ENCODE measurements at places on chromosomes 5 and 9.
A peak's percentile ranks its signal among the peaks of the same experiment; 100 is the strongest.

- DNase-seq = no peak
Observed at GRCh38 chr9:5801739-5802113, 31.2 kb downstream of the ERMP1 start.

- peak; percentile 58 for DNase-seq
Observed at GRCh38 chr5:160021831-160022446, 13.0 kb downstream of the TTC1 start.

GRCh38 chr5:174542471-174542870 lies 181.9 kb upstream of the MSX2 start:
- DNase-seq = no peak

- DNase-seq = peak; percentile 32
Observed at GRCh38 chr5:129906177-129906887, 2.1 kb downstream of the CHSY3 start.

DNA sequence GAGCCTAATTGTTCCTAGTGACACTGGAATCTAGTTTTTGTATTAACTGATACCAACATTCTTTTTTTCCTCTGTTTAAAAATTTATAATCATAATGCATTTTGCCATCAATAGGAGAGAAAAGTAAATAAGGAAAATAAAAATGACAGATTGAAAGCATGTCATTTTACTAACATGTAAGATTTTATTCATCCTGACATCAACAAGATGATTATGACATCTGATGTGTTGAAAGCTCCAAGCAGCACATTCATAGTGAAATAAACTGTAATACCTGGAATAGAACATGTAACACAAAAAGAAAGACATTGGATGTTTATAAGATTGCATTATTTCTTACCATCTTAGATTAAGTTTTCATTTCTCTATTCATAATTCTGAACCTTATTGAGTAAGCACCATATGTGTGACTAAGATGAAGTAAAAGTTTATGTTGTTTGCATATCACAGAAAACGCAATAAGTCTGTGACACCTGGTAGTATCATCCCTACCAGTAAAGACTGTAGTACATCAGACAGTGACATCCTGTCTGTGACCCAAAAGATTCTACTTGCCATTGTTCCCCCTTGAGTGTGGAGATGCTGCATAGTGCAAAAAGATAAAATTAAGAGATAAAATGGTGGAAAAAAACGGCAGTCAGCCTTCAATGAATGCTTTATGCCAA lies 225.6 kb downstream of the PCSK5 start:
- no peak for DNase-seq

GRCh38 chr5:6185574-6185973 lies 192.8 kb downstream of the MED10 start:
- DNase-seq = no peak

- DNase-seq = peak; percentile 67
Observed at GRCh38 chr5:35230038-35230611, at the start of gene PRLR. PRLR (minus strand) TSS chr5:35230487; CDS start chr5:35089620, 140,867 bp downstream.

DNA sequence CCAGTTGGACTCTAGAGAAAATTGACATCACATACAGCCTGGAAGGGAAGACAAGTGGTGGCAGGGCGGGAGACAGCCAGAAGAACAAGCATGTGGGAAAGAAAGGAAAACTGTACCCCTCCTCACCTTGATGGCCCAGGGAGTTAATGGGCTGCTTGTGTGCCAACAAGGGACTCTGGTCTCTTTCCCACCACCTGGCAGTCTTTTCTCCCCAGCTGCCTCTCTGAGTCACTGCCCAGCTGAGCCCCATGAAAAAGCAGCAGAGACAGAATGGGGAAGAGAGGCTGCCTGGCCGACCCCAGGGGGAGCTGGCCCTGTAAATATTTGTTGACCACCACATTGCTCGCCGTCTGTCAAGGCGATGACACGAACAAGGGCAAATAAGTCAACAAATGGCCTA lies 359.4 kb downstream of the ENC1 start:
- DNase-seq = no peak

GRCh38 chr9:22097707-22098106 lies 88.6 kb upstream of the CDKN2B start:
- DNase-seq = no peak

- DNase-seq = no peak
Observed at GRCh38 chr5:151431666-151432065, 15.7 kb upstream of the SLC36A1 start.

DNA sequence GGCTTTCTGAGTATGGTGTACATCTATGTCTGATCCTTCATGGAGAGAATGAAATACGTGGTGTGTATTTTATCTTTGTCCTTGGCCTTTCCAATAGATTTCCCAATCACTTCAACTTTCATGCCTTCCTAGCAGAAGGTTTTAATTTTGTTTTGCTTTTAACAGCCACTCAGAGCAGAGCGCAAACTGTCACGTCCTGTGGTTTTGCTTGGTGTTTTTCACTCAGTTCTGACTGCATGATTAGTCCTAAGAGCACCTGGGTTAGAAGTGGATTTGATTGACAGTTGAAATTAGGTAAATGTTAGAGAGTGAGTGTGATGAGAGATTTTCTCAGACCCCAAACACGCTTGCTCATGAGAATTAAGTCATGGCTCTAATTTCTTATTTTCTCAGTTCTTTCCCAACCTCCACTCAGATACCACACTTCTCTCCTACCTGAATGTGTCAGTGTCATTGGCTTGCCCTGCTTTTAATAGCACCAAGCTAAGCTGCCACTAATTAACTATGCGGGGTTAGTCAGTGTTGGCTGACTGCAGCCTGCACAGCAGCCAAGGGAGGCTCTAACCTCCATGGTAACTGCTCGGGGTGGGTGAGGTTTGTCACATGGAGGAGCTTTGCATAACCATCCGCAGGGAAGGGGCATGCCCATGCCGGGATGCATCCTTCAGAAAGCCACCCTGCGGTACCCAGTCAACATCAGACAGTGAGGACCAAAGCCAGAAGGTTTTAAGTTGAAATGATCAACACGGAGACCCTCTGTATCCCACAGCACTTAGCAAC lies 173.4 kb downstream of the NR3C1 start:
- peak; percentile 39 for DNase-seq

DNA sequence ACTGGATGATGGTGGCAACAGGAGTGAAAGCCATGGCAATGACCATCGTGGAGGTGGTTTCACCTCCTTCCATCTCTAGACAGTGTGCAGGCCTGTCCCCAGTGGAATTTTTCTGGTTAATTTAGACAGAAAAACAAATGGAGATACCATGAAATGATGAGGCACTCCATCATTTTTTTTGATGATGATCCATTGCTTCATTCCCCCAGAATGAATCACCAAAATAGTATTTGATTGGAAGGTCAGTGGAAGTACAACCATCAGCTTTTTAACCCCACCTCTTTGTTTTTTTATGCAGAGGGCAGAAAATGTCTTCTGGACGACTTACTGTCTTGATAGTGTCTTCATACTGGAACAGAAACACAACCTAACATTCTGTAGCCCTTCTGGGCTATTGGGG lies 42.6 kb upstream of the ADRA1B start:
- DNase-seq = no peak

DNA sequence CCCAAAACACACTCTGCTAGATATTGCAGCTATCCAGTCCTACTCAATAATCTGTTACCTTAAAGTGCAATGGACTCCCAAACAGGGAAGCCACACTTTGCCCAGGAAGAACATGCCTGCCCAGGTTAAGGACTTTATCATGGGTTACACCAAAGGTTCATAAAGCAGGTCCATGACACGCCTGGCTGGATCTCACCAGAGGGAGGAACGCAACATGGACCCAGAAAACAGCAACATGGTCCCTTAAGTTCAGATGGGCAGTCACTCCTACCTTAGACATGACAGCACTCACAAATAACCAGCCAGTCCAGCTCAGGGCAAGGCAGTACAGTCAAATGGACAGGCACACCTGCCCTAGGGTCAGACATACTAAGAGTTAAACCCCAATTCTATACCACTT lies 3.8 kb downstream of the P4HA2 start:
- DNase-seq = no peak

GRCh38 chr9:107639426-107639825 lies 149.9 kb upstream of the KLF4 start:
- DNase-seq = no peak

DNA sequence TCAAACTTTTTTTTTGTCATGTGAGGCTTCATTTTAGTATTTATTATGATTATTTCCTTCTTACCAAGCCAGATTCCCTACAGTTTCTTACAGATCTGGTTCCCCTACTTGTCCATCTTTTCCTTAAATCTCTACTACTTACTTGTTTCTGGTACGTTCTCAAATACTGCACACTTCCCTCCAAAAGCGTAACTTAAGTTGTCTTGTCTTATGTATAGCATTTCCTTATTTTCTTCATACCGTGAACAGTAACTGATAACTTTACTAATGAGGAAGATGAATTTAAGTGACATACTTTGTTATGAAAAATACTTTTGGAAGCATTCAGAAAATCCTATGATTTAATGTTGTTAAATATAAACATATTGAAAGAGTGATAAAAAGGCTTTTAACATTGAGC lies 67.3 kb downstream of the PARP8 start:
- DNase-seq = no peak

GRCh38 chr5:58248221-58248620 lies 211.7 kb downstream of the PLK2 start:
- DNase-seq = no peak

- DNase-seq = peak; percentile 7
Observed at GRCh38 chr5:96048763-96049162, 87.1 kb upstream of the ELL2 start.

- no peak for DNase-seq
Observed at GRCh38 chr5:138603249-138603920, 28.2 kb upstream of the HSPA9 start.

- no peak for DNase-seq
Observed at GRCh38 chr5:32153723-32154122, 20.4 kb downstream of the GOLPH3 start.

- DNase-seq = no peak
Observed at GRCh38 chr9:85064811-85065371, 395.4 kb downstream of the NTRK2 start.

- DNase-seq = peak; percentile 95
Observed at GRCh38 chr5:160188141-160189015, 40.9 kb upstream of the FABP6 start.

- DNase-seq = peak; percentile 8
Observed at GRCh38 chr5:147290261-147290660, 55.4 kb downstream of the STK32A start.

DNA sequence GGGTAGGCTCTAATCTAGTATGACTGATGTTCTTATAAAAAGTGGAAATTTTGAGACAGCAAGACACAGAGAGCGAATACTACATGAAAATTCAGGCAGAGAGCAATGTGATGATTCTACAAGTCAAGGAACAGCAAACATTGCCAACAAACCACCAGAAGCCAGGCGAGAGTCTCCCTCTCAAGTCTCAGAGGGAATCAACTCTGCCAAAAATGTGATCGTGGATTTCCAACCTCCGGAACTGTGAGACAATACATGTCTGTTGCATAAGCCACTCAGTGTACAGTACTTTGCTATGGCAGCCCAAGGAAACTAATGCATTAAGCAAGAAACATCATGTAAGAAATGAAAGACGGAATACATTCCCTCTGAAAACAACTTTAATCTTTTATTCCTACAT lies 52.1 kb upstream of the CCNG1 start:
- DNase-seq = no peak

- DNase-seq = no peak
Observed at GRCh38 chr5:125033602-125034001, 287.2 kb upstream of the ZNF608 start.

DNA sequence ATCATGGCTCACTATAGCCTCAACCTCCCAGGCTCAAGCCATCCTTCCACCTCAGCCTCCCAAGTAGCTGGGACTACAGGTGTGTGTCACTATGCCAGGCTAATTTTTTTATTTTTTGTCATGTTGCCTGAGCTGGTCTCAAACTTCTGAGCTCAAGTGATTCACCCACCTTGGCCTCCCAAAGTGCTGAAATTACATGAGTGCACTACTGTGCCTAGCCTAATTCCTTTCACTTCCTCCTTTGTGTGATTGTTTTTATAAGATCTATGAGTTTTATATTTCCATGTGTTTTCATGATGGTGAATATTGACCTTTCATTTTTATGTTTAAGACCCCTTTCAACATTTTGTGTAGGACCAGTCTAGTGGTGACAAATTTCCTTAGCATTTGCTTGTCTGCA lies 55.2 kb upstream of the IL12B start:
- DNase-seq = no peak

DNA sequence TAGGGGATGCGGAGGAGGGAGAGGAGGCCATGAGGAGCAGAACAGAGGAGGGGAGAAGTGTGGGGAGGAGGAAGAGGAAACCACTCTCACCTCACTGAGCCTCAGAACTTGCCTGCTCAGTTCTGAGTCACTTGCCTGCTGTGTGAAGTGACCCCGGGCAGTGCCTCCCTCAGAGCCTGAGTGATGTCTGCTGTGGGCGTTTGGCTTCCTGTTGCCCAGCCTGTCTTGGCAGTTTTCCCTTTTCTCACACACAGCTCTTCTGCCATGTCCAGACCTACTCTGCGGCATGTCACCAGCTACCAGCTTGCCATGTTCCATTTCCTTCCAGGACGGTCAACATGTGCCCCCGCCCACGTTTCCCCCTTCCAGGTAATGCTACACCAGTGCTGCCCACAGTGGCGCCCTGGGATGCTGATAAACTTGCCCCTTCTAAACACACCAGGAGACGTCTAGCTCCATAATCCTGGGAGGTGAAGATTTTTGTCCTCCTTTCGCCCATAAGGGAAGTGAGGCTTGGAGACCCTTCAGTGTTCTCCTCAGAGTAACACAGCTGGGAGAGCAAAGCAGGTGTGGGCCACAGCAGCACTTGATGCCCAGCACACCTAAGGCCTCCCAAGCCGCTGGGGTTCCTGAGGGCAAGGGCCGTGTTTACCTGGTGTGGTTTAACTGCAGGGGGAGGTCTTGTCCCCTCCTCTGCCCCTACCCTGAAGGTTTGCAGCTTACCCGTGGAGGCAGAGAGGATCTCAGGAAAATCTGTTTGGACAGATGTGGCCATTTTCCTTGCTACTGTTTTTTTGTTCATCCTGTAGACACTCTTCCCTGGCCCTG lies 63.8 kb upstream of the RNF130 start:
- peak; percentile 33 for DNase-seq

GRCh38 chr9:38010918-38011704 lies 57.9 kb downstream of the SHB start:
- DNase-seq = no peak

DNA sequence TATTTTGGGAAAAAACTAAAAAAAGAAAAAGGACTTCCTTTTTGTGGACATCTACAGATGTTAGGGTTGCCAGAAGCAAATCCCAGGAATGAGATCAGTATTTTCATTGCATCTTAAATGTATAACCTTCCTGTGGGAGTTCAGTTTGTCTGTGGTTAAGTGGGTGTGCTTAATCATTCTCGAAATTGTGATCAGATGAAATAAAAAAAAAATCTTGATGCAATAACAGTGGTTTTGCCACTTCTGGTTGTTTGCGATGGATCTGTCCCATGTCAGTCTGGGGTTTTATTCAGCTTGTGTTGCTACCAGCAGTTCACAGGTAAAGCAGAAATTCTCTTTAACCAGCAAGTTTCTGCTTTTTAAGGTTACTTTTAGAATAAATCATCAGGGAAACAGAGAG lies 179.0 kb downstream of the MAN2A1 start:
- DNase-seq = no peak

GRCh38 chr9:132833550-132834121 lies 44.4 kb downstream of the AK8 start:
- no peak for DNase-seq

GRCh38 chr5:85533341-85534047 lies 1084.2 kb upstream of the COX7C start:
- DNase-seq = no peak
